ENCODE measurements at places on chromosomes 6 and 20.

GRCh38 chr20:49348563-49348962 is 70.7 kb upstream of the ZNFX1 start:
- DNase-seq, result no peak

DNA sequence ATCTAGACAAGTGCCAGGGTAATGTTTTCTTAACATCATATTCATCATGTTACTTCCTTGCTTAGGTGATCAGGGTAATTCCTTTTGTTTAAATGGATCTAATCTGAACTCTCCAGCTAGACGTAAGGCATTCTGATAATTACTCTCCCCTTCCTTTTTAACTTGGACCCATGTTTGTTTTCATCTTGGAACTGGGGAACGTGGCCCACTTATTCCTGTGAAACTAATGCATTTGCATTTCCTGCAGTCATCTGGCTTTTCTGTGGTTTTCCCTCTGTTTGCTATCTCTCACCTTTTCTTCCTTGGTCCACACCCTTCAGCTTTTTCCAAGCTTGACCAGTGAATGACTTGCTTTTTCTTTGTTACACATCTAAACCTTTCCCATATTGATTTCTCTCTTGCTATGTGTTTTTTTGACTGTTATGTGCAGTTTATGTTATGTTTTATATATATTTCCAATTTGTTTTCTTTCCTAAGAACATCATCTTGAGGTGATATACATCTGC is 33.3 kb downstream of the SLX4IP start:
- no peak for DNase-seq

DNA sequence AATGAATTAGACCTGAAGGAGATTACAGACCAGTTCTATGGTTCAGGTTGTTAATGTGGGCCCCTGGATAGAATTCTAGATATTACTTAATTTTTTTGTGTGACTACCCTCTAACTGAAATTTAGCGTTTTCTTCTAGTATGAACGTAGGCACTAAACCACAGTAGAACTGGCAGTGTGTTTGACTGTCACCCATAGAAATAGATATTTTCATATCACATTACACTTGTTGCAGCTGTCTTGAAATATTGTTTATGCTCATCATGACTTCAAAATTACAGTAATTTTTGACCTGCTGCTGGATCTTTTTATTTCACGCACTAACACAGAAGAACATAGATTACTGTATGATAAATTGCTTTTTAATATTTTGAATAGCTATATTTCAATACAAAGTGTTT is 31.6 kb downstream of the E2F3 start:
- DNase-seq, result no peak

DNA sequence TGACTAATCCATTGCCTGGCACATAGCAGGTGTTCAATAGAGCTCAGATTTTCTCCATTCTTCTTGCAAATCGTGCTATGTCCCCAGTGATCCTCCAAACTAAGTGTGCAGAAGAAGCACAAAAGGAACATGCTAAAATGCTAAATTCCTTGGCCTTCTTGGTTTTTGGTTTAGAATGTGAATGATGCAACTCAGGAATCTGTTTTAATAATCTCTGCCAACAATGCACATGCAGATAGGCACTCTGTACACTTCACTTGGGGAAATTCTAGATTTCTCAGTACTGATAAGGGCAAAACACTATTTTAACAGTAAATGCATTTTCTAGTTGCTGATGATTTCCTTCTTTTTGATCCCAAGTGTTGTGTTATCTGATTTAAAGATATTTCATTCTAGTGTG is 35.2 kb downstream of the SLC22A1 start:
- no peak for DNase-seq
